ENCODE measurements at places on chromosomes 3 and 15.

- ATAC-seq, result no peak
Measured at GRCh38 chr15:98147415-98147814, 186.9 kb downstream of the ARRDC4 start.

GRCh38 chr3:105387122-105387751, 20.5 kb downstream of the ALCAM start:
- no peak for ATAC-seq

DNA sequence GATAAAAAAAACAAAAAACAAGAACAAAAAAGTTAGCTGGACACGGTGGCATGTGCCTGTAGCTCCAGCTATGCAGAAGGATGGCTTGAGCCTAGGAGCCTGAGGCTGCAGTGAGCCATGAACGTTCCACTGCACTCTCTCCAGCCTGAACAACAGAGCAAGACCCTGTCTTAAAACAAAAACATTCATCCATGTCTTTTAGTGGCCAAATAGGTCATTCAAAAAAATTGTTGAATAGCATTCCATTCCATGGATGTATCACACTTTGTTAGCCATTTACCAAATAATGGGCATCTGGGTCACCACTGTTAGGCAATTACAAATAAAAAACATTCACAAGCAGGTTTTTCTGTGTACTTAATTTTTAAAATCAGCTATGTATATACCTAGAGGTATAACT, 139.7 kb downstream of the STAG1 start:
- ATAC-seq, result no peak

GRCh38 chr3:189233225-189233858, 61.6 kb downstream of the TPRG1 start:
- no peak for ATAC-seq

DNA sequence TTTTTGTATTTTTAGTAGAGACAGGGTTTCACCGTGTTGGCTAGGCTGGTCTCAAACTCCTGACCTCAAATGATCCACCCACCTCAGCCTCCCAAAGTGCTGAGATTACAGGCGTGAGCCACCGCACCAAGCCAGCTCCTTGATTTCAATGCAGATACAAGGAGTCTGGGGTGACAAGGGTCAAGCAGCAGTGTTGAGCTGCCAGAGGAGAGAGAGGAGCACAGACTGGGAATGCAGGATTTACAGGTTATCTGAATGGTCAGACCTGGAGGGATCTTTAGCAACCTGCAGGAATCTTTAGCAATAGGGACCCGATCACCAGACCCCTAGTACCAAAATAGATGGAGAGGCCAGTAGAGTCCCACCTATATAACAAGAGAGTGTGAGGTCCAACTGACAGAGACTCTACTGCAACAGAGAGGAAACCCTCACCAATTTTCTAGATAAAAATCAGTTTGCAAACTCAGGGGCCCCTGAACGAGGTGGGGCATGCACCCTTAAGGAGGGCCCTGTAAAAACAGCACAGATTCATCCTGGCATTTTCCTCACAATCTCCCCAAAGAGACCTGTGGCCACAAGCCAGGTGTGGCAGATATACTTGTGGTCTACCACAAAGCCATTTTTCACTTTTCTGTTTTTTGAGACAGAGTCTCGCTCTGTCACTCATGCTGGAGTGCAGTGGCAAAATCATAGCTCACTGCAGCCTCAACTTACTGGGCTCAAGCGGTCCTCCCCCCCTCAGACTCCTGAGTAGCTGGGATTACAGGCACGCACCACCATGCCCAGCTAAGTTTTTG, 10.7 kb upstream of the SHISA5 start:
- peak; percentile 64 for ATAC-seq

DNA sequence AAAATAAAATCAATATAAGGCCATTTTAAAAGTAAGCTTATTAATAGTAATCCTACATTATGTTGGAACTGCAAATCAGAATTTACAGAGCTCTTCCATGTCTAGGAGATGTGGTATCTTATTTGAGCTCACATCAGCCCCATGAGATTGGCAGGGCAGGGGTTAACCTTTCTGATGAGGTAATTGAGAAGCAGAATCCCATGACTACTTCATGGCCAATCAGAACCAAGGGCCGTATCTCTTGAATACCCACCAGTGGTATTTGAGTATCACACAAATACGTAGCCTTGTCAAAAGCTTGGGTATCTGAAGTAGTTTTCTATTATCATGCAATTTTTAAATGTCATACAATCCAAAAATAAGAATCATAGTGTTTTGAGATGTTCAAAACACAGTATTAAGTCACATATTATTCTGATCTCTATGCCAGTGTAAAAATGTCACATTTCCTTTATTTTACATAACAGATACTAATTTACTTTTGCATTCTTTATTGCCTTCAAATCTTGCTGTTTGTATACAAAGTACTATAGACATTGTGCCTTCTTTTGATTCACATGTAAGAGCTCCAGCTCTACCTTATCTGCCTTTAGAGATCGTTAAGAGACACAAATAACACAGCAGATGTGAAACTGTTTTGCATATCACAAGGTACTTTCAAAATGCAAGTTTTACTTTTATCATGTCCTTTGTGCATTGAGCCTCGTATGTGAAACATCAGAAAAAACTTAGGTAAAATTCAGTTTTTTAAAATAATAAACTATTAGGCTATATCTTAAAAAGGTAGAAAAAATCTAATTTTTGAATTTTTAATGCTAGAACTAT, 251.7 kb upstream of the GOLGA6L4 start:
- ATAC-seq, result no peak

DNA sequence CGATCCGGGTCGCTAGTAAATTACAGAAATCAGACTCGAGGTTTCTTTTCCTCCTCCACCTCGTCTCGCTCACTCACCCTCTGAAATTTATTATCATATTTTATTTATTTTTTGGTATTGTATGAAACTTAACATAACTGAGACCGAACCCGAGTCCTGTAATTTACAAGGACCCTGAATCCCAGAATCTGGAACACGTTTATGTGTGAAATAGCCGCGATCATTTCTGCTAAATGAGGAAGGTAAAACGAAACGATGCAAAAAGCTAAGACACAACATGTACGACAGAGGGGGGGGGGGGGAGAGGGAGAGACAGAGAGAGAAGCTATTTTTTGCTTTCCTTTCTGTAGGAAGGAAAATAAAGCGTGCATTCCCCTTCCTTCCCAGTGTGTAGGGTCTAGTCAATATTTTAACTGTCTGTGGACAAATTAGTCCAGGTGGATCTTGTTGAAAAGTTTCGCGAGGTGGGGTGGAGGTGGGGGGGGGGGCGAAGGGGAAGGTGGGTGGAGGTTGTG, 1.6 kb downstream of the BBX start:
- ATAC-seq, result no peak

DNA sequence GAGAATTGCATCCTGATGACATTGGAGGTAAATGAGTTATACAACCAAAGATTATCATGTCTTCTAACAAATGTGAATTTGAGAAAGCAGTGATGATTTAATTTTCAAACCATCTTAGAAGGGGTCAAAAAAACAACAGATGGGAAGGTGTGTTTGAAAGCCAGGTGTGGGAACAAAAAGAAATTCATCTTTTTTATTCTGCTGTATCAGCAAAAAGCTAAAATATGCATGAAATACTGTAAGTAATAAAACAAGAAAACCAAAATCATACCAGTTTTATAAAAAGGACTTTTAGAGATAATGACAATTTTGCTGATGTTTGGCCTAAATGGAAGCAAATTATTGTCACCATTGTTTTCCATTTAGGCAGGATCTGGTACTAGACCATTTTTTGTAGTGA, 145.5 kb downstream of the FBN1 start:
- ATAC-seq, result no peak

GRCh38 chr15:56869573-56869972, 48.9 kb upstream of the TCF12 start:
- ATAC-seq, result no peak

- ATAC-seq, result no peak
Measured at GRCh38 chr15:63083541-63083940, 38.1 kb upstream of the LACTB start.

- no peak for ATAC-seq
Measured at GRCh38 chr3:6551165-6551564, 309.8 kb upstream of the GRM7 start.

- ATAC-seq, result no peak
Measured at GRCh38 chr3:130761730-130762311, 15.2 kb upstream of the PIK3R4 start.

GRCh38 chr3:66778777-66779176, 219.3 kb upstream of the KBTBD8 start:
- ATAC-seq, result peak; percentile 16

DNA sequence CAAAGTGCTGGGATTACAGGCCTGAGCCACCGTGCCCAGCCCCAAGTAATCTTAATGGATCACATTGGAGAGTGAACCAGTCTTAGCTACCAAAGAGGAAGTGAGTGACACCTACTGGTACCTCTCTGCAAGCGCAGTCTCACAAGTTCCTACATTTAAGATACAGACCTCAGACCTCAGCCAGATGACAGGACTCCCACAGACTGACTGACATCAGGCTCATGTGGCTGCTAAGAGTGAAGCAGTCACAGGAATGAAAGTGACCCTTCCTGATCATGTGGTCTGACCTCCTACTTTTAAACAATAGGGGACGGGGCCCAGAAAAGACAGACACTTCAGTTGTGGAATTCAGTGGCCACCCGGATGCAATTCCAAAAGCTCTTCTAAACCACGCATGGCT, 36.3 kb upstream of the GNB5 start:
- peak; percentile 88 for ATAC-seq

GRCh38 chr3:172557515-172558220, 34.4 kb upstream of the TNFSF10 start:
- no peak for ATAC-seq

DNA sequence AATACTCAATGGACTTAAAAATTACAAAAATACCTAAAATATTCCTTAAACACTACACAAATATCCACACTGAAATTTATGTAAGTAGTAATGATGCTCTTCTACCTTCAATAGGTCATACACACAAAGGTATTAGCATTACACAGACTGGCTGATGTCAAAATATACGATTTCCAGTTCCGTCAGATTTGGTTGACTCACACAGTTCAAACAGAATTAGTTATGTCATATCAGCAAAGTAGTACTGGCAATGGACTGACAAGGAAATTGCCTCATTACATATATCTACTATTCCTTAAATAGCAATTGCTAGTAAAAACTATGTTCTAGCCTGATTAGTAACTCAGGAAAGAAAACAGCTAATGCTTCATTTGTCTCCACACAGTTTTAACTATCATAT, 70.8 kb downstream of the ADAM10 start:
- ATAC-seq, result no peak

GRCh38 chr3:50172626-50173220, 17.6 kb downstream of the SEMA3F start:
- ATAC-seq, result no peak

GRCh38 chr15:47445723-47446392, 271.4 kb upstream of the SEMA6D start:
- ATAC-seq, result no peak

GRCh38 chr15:100049483-100049882, 292.3 kb downstream of the ADAMTS17 start:
- ATAC-seq, result no peak

DNA sequence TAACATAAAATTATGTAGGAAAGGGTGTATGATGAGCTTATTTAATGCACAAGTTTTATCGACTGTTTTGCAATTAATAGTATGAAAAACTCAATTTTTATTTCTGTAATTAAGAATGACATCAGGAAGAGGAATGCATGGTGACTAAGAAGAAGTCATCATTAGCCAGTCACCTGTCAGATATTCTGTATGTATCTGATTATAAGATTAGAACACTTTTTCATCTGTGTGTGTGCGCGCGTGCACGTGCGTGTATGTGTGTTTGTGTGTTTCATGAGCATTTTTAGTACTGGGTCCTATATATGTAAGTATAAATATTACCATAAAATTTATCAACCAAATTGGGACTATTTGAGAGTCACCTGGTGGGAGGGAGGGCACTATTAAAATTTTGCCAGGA, 5.0 kb upstream of the ABHD2 start:
- no peak for ATAC-seq

DNA sequence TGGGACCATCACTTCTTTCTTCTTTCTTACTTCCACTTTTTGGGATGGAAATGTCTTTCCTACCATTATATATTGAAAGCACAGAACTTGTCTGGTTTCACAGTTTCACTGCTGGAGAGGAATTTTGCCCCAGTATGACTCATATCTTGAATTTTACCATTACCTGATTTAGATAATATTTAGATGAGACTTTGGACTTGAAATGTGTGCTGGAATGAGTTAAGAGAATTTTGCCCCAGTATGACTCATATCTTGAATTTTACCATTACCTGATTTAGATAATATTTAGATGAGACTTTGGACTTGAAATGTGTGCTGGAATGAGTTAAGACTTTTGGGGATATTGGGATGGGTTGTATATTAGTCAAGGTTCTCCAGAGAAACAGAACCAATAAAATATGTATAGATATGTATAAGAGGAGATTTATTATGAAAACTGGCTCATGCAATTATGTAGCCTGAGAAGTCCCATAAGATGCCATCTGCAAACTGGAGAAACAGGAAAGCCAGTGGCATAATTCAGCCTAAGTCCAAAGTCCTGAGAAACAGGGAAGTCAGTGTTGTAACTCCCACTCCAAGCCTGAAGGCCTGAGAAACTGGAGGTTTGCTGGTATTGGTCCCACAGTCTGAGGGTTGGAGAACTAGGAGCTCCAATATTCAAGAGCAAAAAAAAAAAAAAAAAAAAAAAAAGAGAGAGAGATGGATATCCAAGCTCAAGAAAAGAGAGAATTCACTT, 1029.2 kb downstream of the EPHA3 start:
- no peak for ATAC-seq

DNA sequence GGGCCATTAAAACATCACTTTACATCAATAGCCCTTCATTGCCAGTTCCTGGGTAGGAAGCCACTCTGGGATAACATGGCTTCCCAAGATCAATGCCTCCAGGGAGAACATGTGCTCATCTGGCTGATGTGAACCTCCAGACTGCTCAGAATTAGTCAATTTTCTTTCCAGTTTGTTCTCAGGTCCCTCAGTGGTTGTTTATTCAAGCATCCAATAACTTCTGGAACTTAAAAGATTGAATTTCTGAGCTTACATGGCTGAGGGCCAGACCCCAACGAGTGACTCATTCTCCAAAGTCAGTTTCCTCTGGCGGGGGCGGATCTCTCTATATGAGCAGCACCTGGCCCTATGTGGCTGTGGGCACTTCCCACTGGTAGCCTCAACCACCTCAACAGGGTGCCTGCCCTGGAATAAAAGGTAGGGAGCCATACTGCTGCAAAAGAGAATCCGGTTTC, 34.0 kb downstream of the LYZL4 start:
- ATAC-seq, result no peak

GRCh38 chr15:86541540-86541939, 461.9 kb downstream of the AGBL1 start:
- no peak for ATAC-seq
